ENCODE measurements at places on chromosomes 1 and 21.

DNA sequence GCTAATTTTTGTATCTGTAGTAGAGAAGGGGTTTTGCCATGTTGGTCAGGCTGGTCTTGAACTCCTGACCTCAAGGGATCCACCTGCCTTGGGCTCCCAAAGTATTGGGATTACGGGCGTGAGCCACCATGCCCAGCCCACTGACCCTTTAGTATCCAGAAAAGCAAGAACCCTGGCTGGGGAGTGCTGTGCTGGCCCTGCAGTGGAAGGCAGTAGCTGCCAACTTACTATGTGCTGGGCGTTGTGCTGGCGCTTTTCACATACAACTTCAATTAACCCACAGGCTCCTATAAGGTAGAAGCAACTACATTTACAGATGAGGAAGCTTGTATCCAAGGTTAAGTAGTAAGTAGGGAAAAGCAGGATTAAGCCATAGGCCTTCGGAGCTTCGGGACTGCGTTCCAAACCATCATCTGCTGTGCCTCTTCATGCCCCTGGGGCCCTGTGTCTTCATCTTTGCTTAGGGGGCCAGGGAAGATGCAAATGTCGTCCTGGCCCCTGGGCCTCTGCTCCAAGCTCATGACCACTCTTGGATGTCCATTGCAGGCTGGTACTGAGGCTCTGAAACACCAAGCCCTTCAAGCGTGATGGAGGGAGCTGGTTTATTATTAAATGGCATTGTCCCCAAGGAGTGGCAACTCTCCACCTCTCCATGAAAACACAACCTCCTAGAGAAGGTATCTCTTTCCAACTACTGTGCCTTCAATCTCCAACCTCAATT lies 8.7 kb upstream of the CPLANE2 start:
- DNase-seq, result no peak

GRCh38 chr1:77534456-77534855 lies 148.0 kb downstream of the ZZZ3 start:
- DNase-seq, result no peak

GRCh38 chr1:248421384-248421783 lies 18.5 kb downstream of the OR2T1 start:
- DNase-seq, result no peak

DNA sequence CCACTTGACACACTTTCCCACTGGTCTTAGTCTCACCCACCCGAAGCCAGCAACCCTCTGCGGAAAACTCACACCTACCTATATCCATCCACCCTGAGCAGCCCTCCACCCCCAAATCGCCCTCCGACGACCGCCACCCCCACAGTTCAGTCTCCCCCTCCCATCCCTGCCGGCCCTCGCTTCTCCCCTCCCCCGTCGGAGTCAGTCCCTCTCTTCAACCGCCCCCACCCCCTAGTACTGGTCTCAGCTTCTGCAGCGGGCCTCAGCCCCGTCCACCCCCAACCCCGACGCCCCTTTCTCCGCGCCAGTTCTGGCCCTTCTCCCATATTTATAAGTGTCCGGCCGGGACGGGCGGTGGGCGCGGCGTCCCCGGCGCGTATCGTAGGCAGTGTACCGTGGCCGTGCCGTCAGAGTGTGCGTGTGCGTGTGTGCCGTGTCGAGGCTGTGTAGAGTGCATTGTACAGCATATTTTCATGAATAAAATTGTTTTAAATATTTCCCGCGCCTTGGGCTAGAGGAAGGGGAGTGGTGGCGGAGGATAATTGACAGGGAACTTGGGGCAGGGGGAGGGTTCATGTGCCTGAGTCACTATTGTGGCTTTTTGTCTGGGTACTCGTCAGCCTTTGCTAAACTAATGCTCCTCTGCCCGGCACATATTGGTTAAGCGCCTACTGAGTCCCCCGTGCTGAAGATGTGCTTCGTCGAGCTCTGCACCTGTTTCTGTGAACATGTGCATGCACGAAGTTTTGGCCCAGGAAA lies 22.0 kb downstream of the FOXO6 start:
- no peak for DNase-seq

GRCh38 chr1:89810302-89810701 lies 10.5 kb upstream of the LRRC8D start:
- DNase-seq, result no peak

DNA sequence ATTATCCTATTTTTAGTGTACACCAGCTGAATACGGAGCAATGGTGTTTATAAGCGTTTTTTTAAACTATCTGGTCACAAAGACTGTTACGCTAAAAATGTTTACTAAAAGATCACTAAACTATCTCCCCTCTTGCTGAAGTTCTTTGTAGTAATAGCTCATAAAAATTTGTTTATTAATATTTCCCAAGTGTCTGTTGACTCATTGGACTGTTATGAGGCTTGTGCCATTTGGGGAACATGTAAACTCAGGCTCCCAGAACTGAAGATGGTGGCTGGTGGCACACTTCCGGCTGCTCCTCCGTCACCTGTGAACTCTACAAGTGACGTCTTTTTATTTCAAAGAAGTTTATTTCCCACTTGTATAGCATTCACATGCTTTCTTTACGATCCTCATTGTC lies 46.3 kb downstream of the AIDA start:
- no peak for DNase-seq
